ENCODE measurements at places on chromosomes 6 and 20.

- DNase-seq = no peak
Observed at GRCh38 chr6:143062551-143062950, 1.9 kb downstream of the AIG1 start.

- no peak for DNase-seq
Observed at GRCh38 chr6:141580988-141581552, 551.7 kb upstream of the GJE1 start.

DNA sequence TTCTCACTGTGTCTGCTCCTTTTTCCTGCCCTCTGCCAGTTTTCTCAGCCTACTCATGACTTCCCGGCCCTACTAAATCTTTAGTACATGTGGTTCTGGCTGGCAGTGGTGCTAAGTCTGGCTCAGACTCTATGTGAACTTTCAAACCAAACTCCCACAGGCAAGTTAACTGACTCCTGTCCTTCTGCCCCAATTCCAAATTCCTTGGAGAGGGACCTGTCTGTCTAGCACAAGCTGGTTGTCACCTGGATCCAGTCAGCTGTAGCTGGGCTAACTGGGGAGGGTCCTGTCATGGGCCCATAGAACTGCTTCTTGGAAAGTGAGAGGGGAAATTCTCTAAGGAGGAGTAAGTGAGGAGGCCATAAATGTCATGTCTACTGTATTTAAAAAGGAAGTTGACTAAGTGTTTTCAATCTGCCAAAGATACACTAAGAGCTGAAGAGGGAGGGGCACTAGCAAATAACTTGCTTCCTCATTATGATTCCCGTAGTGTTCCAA lies 240.1 kb downstream of the KCNQ5 start:
- no peak for DNase-seq

DNA sequence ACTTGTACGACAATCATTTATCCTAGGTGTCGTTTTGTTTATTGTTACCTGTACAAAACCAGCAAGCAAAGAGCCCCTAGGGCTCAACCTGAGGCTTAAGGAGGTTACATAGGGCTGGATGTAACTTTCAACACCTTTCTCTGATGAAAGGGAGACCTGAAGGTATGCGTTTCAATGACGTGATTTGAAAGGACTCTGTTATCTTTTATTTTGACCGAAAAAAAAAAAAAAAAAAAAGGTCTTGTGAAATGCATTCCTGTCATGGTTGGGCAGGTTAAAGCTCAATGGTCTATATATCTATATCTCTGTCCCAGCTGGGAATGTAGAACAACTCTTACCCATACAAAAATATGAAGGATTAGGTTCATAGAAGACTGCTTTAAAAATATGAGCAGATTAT lies 78.7 kb upstream of the SASH1 start:
- no peak for DNase-seq

GRCh38 chr6:220721-221475 lies 71.4 kb upstream of the DUSP22 start:
- DNase-seq = no peak

DNA sequence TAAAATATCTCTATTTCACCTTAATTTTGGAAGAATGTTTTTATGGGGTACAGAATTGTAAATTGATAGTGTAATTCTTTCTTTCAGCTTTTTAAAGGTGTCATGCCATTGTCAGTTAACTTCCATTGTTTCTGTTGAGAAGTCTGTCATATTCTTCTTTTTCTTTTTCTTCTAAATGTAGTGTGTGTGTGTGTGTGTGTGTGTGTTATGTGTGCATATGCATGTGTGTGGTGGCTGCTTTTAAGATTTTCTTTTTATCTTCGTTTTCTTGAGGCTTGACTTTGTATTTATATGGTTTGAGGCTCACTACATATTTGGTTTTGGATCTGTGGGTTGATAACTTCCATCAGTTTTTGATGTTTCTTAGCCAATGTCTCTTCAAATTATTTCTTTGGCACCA lies 176.5 kb downstream of the OGFRL1 start:
- no peak for DNase-seq

GRCh38 chr20:63748070-63748933 lies 8.7 kb downstream of the SLC2A4RG start:
- DNase-seq = no peak

- DNase-seq = no peak
Observed at GRCh38 chr20:49409302-49409974, 73.0 kb downstream of the KCNB1 start.

- no peak for DNase-seq
Observed at GRCh38 chr6:56624046-56624727, 18.5 kb downstream of the DST start.

DNA sequence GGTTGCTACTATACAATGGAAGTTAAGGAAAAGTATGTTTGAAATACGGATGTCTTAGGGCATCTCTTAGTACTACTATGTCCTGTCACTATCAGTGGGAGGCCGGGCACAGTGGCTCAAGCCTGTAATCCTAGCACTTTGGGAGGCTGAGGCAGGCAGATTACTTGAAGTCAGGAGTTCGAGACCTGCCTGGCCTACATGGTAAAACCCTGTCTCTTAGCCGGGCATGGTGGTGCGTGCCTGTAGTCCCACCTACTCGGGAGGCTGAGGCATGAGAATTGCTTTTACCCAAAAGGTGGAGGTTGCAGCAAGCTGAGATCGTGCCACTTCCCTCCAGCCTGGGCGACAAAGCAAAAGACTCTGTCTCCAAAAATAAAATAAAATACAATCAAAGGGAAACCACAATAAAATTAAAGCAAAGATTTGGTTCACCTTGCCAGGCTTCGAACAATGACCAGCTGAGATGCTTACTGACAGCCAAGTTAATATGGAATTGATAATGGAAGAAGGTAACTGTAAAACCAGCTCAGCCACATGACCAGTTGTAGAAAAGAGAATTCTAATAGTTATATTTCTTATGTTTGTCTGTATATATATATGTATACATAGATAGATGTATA lies 6.5 kb downstream of the CD24 start:
- no peak for DNase-seq

DNA sequence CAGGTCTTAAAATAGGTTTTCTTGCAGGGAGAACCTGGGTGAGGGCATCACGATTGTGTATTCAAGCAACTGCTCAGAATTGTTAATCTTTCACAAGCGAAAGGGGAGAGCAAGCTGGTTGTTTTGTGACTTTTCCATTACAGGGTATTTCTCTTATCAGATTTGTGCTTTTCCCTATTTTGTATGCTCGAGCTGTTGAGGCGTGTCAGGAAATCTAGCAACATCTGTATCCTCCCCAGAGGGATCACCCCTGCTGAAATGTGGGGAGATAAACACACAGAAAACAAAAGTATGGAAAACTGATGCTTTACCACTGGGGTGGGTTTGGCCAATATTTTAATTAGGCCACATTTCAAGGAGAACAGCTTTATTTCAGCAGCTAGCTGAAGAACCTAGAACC lies 187.0 kb downstream of the DTNBP1 start:
- DNase-seq = no peak

All from stimulated activated CD8-positive, alpha-beta memory T cell treated with anti-CD3 and anti-CD28 coated beads, Interleukin-12 subunit alpha, Interleukin-12 subunit beta, amount 100 ng/mL, for 4 hours (primary cell).